ENCODE measurements at places on chromosomes 12 and 14.
A peak's percentile ranks its signal among the peaks of the same experiment; 100 is the strongest.

DNA sequence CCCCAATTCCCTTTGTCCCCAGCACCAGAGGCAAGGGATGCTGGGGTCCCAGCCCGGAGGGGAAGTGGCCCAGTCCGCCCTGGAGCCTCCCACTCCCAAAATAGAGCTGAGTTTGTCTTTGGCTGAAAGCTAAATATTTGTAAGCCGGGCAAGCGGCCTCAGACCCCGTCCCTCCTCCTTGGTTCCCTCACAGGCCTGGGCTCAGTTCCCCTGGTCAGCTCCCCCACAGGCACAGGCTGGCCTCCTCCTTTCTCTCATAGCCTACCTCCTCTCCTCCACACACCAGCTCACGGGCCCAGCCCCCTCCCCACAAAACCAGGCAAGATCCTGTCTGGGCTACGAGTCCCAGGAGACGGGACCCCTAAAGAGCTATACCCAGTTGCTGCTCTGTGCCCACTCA is 1.3 kb downstream of the SP7 start:
- DNase-seq, result no peak

- no peak for DNase-seq
These were observed 409.9 kb upstream of the SOX5 start for GRCh38 chr12:24359418-24359817.

DNA sequence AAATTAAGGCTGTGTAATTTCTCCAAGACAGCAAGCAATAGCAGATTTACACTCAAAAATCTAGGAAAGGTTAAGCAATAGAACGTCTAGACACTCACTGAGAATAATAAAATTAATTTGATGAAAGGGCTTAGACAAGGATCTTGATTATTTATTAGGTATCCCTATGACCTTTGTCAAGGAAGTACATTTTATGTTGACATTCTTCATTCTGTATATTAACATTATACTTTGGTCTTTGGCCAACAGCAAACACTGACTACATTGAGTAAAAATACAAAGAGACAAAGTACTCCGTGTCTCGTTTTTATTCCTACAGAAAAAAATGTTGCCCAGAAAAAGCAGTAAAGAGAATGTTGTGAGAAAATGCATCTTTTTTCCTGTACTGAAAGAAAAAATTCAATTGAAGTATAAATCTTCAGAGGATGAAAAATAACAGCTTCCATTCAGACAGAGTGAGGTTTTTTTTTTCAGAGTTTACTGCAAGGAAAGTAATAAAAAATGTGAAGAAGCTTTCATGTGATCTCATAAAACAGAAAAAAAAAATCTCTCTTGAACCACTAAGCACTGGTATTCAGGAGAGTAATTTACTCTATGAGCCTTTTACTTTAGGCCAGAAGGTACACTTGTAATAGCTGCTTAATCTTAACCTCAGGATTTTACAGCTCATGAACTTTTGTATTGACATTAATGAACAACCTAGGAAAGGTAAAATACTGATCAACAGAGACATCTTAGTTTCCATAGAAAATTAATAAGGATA is 605.0 kb downstream of the FSCB start:
- DNase-seq, result no peak

DNA sequence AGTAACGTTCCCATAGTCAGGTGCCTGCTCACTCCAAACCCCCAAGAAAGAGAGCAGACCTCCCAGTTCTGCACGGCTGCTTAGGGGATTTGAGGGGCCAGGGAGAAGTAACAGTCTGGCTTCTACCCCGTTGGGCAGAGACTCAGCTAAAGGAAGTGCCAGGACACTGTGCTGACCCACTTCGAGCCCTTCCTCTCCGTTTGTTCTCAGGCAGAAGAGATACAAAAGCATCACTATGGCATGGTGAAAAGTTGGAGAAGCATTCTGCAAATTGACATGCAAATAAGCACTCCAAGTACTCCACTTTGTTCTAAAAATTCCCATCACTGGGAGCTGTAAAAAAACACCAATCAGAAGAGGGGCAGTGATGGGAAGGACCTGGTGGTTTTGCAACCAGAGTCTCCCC is 239.1 kb downstream of the EGLN3 start:
- no peak for DNase-seq

GRCh38 chr12:27193106-27193505 is 51.0 kb upstream of the STK38L start:
- no peak for DNase-seq

DNA sequence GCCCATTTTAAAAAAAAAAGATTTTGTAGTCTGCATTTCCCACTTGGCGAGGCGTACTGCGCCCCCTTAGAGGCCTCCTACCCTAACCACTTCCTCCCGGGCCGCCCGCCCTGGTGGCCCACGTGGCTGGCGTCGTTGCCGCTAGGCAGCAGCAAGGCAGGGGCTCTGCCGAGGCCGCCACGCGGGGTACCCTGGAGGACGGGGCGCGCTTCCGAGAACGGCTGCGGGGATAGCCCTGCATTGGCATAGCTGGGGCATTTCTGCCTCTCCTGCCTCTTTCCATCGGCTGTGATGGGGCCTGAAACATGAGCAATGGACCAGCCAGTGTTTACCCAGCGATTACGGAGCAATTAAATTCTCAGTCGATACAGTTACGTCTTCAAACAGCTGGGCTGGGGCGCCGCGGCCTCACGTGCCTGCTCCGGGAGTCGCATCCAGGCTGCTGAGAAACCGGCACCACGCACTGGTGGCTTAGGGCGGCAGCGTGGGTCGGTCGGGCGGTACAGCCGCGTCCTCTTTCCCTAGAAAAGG is 38.0 kb downstream of the IQSEC3 start:
- peak; percentile 96 for DNase-seq

DNA sequence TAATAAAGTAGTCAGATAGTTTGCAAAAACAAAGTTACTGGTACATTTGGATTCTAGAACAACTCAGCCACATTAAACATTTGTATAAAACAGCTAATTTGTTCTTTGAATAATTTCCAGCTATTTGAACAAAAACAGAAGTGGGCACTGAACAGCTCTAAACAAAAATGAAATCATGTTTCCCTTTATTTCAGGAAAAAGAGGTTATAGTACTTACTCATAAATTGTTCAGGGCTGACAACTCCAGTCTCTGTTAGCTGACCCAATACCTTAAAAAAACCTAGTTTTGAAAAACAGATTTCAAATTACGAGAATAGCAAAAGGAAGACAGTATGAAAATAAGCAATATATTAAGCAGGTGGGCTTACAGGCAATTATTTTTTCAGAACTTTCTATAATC is 8.2 kb downstream of the GNPNAT1 start:
- DNase-seq, result no peak

DNA sequence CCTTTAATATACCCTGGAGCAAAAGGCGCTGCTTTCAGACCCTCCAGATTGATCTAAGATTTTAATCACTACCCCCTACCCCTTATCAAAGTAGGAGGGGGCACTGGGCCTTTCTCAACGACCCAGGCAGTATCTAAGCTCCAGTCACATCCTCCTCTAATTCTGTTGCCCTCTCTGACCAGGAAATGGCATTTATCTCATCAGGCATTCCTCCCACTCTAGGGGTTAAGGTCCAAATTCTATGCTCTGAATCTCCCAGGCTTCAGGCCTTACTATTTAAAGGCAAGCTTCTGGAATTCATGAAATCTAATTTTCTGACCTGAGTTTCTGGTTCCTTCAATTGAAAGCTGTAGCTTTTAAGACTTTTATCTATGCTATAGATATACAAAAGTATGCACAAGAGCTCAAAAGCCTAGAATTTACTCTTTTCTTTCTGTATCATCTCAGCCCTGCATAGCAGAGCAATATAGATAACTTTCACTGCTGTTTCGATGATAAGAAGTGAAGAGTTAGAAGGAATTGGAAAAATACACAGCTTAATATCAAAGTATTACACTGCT is 622.9 kb downstream of the RPS29 start:
- no peak for DNase-seq

DNA sequence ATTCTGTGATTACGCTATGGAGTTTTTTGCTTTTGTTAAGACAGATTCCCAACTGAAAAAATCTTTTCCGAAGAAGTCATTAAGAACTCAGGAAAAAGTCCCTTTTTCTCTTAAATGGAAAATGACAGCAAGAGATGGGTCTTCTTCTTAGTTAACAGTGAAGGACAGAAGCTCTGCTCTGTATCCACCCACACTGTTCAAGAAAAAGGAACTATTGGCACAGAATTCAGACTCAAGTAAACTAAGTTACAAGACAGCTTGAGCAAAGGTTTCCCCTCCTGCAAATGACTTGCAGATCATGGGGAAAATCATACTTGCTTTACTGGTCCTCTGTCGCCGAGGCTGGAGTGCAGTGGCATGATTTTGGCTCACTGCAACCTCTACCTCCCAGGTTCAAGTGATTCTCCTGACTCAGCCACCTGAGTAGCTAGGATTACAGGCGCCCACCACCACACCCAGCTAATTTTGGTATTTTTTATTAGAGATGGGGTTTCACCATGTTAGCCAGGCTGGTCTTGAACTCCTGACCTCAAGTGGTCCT is 137.1 kb upstream of the AEBP2 start:
- no peak for DNase-seq

DNA sequence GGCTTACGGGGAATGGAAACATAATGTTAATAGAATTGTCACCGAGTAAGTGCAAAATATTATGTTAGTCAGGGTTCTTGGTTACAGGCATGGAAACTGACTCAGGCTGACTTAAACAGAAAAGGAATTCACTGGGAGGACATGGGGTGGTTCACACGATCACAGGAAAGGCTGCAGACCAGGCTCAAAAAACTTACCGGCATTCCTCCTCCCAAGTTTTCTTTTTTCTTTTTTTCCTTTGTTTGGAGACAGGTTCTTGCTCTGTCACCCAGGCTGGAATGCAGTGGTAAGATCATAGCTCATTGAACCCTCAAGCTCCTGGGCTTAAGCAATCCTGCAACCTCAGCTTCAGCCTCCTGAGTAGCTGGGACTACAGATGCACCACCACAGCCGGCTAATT is 11.9 kb upstream of the UBE2N start:
- no peak for DNase-seq

DNA sequence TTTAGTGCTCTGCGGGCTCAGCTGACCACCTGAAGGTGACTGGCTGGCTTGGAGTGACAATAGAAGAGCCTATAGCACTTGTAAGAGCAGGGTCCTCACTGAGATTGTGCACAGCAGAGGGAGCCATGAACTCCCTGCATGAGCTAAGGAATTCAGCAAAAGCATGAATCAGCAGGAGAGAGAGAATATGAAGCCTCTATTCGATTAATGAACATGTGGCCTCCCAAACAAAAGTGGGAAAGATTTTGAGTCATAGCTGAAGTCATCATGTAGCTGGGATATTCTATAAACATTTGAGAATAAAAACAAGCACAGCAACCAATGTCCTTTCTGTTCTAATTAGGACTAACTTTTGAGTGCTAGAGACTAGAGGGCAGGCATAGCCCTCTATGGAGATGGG is 626.6 kb downstream of the DIO2 start:
- no peak for DNase-seq

DNA sequence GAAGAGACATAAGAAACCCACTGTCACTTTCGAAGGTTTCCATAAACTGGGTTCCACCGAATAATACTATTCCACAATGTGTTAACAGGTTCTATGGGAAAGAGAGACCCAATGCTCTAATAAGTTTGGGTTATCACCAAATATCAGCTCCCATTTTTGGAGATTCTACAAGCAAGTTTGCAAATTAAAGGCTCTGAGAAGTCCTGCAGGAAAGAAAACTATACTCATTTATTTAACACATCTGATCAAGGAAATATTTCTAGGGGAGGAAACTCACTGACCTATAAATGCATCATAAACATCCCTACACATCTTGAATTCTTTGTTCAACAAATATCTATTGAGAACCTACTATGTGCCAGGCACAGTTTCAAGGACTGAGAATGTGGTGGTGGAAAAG is 161.4 kb downstream of the KSR2 start:
- DNase-seq, result no peak

GRCh38 chr12:5200278-5201087 is 156.8 kb downstream of the KCNA5 start:
- DNase-seq, result peak; percentile 42

GRCh38 chr14:97074456-97074855 is 277.3 kb downstream of the VRK1 start:
- DNase-seq, result no peak

DNA sequence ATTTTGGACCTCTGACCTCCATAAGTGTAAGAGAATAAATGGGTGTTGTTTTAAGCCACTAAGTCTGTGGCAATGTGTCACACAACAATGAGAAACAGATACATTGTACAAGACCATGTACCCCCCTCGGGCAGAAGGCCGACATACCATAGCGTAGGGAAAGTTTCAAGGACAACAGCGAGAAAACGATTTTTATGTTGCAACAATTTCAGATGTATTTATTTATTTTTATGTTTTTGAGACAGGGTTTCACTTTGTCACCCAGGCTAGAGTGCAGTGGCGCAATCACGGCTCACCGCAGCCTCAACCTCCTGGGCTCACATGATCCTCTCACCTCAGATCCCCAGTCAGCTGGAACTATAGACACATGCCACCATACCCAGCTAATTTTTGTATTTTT is 136.4 kb upstream of the NCOR2 start:
- no peak for DNase-seq

DNA sequence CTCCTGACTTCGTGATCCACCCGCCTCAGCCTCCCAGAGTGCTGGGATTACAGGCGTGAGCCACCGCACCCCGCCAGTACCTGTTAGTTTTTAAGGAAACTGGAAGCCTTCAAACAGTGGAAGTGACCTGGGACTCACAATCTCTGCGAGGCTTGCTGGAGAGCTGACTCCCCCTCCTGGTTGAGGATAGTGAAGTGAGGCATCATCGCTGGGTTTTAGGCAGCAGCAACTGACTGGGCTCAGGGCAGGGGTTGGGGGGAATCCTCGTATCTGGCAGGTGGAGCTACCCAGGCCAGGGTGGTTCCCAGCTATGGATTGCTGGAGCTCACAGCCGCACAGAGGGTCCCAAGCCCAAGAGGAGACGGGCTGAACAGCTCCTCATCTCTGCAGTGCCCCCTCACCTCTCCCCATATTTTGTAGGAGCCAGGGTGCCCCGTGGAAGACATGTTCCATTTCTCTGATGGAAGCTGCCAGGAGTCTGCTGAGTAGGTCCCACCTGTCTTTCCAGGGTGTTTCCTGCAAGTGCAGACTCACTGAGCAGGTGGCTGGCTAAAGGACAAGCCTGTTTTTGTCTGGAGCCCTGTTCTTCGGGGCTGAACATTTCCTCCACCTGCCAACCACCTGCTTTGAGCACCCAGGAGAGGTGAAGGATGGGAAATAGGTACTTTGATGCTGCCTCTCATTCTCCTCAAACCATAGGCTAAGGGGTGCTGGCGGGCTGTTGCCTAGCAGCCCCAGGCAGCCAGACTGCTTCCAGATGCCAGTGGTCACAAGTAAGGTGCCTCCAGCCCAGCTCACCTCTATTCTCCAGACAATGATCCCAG is 3.1 kb downstream of the AVIL start:
- DNase-seq, result peak; percentile 85

DNA sequence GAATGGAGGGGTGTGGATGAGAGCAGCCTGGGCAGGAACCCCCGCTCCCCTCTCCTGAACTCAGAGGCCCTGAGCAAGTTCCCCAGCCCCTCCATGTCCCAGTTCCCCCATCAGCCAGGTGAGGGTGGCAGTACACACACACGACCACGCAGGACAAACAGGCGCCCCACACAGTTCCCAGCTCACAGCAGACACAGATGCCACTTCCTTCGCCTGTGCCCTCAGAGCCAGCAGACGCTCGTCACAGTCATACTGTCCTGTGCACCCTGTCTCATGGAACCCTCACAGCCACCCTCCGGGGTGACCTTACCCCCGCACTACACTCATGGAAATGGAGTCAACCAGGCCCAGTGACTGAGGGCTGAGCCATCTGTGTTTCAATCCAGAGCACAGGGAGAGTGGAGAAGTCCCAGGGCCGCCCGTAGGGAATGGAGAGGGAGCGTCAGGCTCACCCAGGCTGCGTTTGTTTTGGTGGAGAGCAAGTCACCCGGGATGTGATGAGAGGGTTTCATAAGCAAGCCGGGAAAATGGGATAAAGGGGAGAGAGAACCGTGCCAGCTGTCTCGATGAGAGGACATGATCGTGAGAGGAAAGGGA is 47.5 kb upstream of the DYNC1H1 start:
- no peak for DNase-seq
